ENCODE measurements at places on chromosomes 5 and 9.

DNA sequence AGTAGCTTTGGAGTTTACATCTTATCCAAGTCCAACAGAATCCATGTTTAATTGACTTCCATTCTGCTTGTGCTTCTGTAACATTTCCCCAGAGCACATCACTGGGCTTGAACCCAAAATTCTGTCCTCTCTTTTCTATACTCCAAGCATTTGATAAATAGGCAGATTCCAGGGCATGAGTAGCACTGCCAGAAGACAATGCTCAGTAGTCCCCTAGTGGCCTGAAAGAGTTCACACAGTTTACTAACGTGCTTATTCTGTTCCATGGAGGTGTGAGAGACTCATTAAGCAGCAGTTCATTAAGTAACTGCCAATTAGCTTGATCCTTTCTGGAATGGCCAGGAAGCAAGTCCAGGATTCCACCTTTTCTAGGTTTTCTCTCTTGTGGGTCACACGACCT, 9.4 kb upstream of the GABRA6 start:
- no peak overlapping the region for H3K27ac ChIP-seq
- no peak overlapping the region for H3K4me3 ChIP-seq
- H3K36me3 ChIP-seq: no peaks in the 10 kb centered on the region
- H3K4me1 ChIP-seq: no peaks in the 10 kb centered on the region

DNA sequence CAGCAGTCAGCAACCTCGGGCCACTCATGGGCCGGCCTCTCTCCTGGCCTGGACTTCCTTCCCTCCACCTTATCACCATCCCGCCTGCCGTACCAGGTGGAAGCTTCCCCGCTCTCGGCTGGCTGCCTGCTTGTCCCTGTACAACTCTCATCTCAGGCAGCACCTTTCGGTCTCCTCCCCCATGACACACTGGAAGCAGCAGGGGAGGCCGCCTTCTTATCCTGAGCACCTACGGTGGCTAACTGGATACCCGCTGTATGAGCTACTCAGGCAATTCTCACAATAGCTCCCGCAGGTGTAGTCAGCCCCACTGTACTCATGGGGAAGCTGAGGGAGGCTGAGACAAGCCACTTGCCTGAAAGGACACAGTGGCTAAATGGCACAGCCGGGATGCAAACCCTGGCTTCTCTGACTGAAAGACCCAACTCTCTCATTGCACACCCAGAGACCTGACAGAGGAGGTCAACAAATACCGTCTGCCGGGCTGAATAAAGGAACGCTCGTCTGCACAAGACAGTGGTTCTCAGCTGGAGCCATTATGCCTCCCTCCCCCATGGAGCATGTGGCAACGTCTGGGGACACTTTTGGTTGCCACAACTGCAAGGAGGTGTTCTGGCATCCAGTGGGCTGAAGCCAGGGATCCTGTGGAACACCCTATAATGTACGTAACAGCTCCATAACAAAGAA, 9.6 kb downstream of the STK10 start:
- H3K4me1 ChIP-seq: peaks cover 63% of the 10 kb centered on the region
- no peaks in the 10 kb centered on the region for H3K27me3 ChIP-seq
- DNase-seq: no peak
- no peaks in the 10 kb centered on the region for H3K36me3 ChIP-seq
- H3K4me3 ChIP-seq: no peak overlapping the region
- peak overlapping the region; percentile 79 for H3K27ac ChIP-seq

GRCh38 chr5:17794815-17795214, 160.6 kb downstream of the TAF11L14 start:
- DNase-seq: no peak
- no peak overlapping the region for H3K27ac ChIP-seq
- H3K4me1 ChIP-seq: no peaks in the 10 kb centered on the region
- H3K36me3 ChIP-seq: no peaks in the 10 kb centered on the region
- no peak overlapping the region for H3K4me3 ChIP-seq

DNA sequence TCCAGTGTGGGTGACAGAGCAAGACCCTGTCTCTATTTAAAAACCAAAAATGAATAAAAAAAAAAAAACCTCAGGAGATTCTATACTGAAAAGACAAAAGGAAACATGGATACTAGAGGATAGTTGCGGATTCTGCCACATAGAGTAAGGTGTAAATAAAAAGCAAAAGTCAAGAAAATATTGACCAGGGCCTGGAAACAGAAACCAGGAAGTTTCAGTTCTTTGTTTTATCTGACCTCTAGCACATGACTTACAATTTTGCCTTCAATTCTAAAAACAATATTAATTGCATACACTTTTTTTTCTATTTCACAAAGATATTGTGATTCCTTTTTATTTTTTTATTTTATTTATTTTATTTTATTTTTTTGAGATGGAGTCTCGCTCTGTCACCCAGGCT, 96.2 kb upstream of the NMUR2 start:
- H3K36me3 ChIP-seq: no peaks in the 10 kb centered on the region
- peaks cover 12% of the 10 kb centered on the region for H3K4me1 ChIP-seq
- H3K27me3 ChIP-seq: no peaks in the 10 kb centered on the region
- H3K27ac ChIP-seq: no peak overlapping the region
- no peak overlapping the region for H3K4me3 ChIP-seq

DNA sequence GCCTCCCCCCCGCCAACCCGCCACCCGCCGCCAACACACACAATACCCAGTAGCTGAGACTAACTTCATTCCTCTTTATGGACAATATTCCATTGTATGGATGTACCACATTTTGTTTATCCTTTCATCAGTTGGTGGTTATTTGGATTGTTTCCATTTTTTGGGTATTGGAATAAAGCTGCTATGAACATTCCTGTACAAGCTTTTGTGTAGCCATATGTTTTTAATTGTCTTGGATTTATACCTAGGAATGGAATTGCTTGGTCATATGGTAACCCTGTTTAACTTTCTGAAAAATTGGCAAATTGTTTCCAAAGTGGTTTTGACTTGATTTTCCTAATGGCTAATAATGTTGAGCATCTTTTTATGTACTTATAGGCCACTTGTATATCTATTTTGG, 4.9 kb upstream of the UBTD2 start:
- H3K36me3 ChIP-seq: no peaks in the 10 kb centered on the region
- peaks cover 22% of the 10 kb centered on the region for H3K4me1 ChIP-seq
- DNase-seq: no peak
- H3K27me3 ChIP-seq: no peaks in the 10 kb centered on the region
- H3K27ac ChIP-seq: no peak overlapping the region
- H3K4me3 ChIP-seq: no peak overlapping the region

GRCh38 chr5:64744914-64745313, 23.6 kb downstream of the SREK1IP1 start:
- no peak overlapping the region for H3K4me3 ChIP-seq
- H3K36me3 ChIP-seq: peaks cover 14% of the 10 kb centered on the region
- no peaks in the 10 kb centered on the region for H3K27me3 ChIP-seq
- no peak overlapping the region for H3K27ac ChIP-seq
- no peak for DNase-seq

DNA sequence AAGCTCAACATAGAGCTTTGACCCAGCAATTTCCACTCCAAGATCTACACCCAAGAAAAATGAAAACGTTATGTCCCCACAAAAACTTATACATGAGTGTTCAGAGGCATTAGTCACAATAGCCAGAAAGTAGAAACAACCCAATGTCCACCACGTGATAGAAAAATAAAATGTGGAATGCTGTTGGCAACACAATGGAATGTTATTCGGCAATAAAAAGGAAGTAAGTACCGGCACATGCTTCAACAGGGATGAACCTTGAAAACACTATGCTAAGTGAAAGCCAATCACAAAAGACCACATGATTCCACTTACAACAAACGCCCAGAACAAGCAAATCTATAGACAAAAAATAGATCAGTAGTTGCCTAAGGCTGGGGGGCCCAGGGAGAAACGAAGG, 6.0 kb downstream of the UBQLN1 start:
- H3K27ac ChIP-seq: peak overlapping the region; percentile 50
- no peaks in the 10 kb centered on the region for H3K36me3 ChIP-seq
- no peak for DNase-seq
- no peaks in the 10 kb centered on the region for H3K27me3 ChIP-seq
